Fibroblast of the conjunctiva (primary cell): ENCODE measurements at places on chromosomes 2 and 18.

DNA sequence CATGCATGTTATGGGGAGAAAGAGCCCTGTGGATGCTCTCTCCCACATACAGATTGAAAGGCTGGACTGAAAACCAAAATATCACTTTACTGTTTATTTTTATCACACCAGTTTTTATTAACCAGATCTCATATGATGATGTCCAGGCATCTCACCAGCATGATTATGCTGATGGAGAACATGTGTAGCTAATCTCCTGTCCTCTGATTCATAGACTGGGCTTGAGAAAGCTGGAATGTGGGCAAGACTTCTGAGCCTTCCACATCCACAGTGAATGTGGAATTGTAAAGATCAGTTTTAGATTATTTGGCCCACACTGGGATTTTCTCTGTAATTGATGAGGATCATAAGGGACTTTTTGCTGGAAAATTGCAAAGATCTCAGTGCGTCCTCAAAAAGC lies 137.9 kb downstream of the ICOS start:
- peak; percentile 12 for DNase-seq

DNA sequence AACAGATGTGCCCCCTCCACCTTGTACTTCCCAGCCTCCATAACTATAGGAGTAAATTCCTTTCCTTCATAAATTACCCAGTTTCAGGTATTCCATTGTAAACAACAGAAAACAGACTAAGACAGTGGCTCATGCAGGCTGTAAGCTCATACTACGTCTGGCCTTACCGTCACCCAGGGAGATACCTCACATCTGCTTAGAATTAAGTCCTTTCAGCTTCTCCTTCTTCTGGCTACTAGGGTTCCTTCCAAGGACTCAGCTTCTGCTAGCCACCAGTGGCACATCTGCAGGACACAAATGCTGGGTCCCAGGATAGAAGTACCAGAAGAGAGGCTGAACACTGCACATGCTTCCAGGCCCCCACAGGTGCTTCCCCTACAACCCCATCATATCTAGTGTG lies 22.4 kb upstream of the FEZ2 start:
- DNase-seq = no peak

GRCh38 chr2:174600349-174600748 lies 2.7 kb upstream of the WIPF1 start:
- no peak for DNase-seq

- DNase-seq = no peak
Measured at GRCh38 chr2:174493549-174494331, 6.9 kb upstream of the GPR155 start.

- no peak for DNase-seq
Measured at GRCh38 chr2:10282611-10283105, 20.0 kb upstream of the HPCAL1 start.

DNA sequence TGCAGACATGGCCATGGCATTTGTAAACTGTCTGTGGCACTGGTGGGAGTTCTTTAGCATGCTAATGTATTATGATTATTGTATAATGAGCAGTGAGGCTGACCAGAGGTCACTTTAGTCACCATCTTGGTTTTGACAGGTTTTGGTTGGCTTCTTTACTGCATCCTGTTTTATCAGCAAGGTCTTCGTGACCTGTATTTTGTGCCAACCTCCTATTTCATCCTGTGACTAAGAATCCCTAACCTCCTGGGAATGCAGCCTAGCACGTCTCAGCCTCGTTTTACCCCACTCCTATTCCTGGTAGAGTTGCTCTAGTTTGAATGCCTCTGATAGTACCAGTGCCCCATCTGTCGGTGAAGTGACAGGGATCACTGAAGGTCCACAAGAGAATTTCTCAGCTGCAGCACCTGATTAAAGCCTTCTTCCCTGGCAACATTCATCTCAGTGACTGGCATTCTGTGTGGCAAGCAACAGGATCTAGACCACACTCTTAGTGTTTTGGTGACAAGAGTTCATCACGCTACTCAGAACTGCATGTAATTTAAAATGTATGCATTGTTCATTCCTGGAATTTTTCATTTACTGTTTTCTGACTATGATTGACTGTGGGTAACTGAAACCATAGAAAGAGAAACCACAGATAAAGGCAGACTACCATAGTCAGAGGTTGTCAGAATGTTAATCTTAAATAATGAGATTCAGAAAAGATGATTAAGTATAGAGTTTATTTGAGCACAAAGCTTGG lies 43.0 kb upstream of the GPR39 start:
- DNase-seq = no peak

DNA sequence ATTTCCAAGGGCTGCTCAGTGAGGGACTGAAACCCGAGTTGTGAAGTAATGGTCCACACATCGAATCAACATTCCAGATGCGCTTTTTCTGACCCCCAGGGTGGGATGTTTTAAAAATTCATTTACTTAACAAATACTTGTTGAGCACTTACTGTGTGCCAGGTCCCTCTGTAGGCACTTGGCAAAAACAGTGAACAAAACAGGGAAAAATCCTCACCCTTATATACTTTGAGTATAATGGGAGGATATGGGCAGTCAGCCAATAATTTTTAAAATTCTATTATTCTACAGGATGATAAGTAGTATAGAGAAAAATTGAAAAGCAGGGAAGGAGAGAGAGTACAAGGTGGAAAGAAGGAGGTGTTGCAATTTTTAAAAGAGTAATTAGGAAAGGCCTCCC lies 31.3 kb upstream of the AFTPH start:
- DNase-seq = no peak

DNA sequence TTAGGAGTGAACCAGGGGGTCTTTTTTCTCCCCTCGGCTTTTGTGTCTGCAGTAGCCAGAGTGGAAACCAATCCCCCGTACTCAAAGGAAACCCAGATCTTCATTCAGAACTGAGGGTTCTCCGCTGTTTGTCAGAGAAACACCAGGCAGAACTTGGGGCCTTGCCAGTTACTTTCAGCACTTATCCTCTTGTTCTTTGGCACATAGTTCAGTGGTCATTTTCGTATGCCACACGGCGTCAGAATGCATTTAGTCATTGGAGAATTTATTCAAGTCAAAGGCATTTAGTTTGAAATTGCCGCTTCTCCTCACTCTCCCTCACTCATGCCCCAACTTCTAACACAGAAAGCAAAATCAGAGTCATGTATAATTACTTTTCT lies 102.9 kb downstream of the CABLES1 start:
- no peak for DNase-seq

GRCh38 chr2:46284796-46285195 lies 12.4 kb upstream of the EPAS1 start:
- no peak for DNase-seq

DNA sequence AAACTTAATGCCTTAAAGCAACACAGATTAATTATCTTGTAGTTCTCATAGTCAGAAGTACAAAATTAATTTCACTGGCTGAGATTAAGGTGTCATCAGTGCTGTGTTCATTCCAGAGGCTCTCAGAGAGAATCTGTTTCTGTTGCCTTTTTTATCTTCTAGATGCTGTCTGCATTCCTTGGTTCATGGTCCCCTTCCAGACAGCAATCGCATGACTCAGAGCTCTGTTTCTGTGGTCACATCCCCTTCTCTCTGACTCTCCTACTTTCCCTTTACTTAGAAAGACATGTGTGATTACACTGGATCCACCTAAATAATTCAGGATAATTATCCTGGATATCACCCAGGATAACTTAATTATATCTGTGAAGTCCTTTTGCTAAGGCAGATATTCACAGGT lies 148.6 kb downstream of the MAIP1 start:
- DNase-seq = no peak

DNA sequence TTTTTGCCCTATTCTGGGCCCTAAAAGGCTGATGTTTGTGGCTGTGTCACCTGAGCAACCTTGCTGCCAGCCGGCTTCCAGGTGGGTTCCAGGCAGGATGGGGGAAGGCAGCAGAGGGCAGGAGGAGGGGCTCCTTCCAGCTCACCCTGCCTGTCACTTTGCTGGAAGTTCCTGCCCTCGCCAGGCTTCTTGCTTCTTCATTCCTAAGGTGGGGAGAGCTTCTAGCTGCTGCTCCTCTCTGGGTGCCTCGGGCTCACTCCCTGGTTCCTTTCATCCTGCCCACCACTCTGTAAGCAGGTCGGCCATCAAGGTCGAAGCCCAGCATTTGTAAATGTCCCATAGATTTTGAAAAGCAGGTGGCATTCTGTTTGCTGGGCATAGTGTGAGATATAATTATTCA lies 249.4 kb upstream of the HS6ST1 start:
- DNase-seq = no peak

DNA sequence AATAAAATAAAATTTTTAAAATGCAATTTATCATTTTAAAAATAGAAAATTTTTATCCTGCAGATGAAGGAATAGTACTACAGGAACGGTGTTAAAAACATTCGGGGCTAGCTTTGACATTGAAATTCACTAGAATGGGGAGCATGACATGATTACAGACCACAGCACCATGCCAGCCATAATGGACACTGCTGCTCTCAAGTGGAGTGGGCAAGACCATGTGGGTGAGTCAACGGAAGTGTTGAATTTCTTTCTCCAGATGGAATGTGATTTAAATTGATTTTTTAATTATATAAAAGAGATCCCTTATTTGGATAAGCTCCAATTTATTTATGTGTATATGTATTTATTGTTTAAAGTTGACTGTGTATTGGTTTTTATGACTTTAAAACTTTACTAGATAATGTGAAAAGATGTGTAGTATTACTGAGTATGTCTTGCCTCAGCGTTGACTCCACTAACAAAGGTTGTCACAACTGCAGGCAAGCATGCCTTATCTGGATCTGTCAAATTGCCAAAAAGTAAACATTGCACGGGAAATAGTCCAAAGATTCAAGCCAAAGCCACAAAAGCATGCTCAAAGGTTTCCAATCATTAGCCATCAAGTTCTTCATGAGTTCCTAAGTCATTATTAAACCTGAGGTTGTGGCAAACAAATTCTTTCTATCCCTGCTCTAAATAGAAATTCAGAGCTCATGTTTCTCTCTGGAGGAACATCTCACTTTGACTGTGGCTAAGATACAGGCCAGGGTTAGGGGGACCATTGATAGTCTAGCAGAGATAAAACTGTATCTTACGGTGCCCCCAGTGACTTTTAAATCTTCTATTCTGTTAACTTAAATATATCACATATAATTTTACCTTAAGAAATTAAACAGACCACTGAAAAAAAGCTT lies 536.9 kb downstream of the TMX3 start:
- peak; percentile 84 for DNase-seq

DNA sequence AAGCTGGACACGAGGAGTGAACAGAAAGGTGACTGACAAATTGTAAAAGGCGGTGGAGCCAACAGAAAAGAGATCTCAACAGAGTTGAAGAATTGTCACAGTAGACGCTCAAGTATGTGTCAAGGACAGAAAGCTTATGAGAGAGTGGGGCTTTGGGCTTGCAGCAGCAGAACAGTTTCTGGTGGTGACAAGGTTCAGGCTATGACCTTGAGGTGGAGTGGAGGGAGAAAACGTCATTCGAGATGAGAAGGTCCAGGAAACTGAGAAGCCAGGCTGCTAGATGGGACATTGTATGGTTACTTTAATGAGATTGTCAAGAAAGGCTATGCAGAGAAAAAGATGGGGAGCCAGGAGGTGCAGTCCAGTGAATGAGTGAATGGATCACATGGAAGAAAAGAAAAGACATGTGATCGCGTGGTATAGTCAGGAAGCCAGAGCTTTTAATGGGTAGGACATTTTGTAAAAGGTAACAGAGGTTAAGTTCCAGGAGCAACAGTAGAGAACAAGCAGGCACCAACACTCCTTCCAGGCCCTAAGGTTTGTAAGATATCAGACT lies 91.1 kb upstream of the EPC2 start:
- no peak for DNase-seq

DNA sequence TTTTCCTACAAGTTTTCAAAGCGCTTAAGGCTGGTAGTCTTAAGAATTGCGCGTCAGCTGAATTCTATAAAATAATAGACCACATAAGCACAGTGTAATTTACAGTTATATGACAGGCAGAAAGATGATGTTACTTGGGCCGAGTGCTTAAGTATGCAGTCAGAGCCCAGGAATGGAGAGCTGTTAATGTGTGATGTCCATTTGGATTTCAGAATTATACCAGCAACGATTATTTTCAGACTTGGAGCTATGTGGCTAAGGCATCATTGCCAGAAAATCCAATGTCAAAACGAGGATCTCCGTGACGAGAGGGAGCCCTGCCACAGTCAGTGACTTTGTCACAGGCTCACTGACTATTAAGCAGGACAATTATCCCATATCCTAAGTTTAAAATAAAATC lies 3.4 kb downstream of the KLF7 start:
- DNase-seq = no peak

- no peak for DNase-seq
Measured at GRCh38 chr2:148860037-148860436, 15.0 kb upstream of the KIF5C start.

GRCh38 chr2:194345347-194345746 lies 1311.7 kb upstream of the SLC39A10 start:
- no peak for DNase-seq

GRCh38 chr2:23241611-23242245 lies 143.3 kb upstream of the KLHL29 start:
- no peak for DNase-seq

- no peak for DNase-seq
Measured at GRCh38 chr18:11676867-11677266, 12.2 kb upstream of the GNAL start.

- DNase-seq = no peak
Measured at GRCh38 chr2:36633470-36634092, 35.6 kb upstream of the FEZ2 start.

DNA sequence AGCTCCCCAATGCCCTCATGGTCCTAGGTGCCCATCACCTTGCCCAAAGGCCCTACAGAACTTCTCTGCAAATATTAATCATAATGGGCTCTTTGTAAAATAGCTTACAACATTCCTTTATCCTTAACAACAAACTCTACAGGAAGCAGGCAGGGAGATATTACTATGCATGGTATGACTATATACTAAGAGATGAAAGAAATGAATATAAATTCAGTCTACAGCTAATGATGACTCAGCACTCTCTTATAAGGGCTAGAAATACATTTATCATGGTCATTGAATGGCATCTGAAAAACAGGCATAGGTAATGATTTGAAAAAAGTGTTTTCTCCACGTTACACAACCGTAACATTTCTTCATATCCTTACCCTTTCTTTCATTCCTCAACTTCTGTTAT lies 254.8 kb upstream of the DSEL start:
- DNase-seq = no peak

GRCh38 chr2:191522478-191523120 lies 155.3 kb upstream of the NABP1 start:
- no peak for DNase-seq

- DNase-seq = no peak
Measured at GRCh38 chr2:216696751-216697560, 1.6 kb upstream of the IGFBP5 start.

GRCh38 chr2:133480707-133481429 lies 87.4 kb downstream of the NCKAP5 start:
- DNase-seq = no peak
